ENCODE measurements at places on chromosomes 3 and 15. TPM values are rescaled to one million over a fixed set of nuclear protein-coding genes. Genes with fewer than 3 reads are reported as not detected.

IL20RB gene
- total RNA-seq = 1.2 TPM

DNA sequence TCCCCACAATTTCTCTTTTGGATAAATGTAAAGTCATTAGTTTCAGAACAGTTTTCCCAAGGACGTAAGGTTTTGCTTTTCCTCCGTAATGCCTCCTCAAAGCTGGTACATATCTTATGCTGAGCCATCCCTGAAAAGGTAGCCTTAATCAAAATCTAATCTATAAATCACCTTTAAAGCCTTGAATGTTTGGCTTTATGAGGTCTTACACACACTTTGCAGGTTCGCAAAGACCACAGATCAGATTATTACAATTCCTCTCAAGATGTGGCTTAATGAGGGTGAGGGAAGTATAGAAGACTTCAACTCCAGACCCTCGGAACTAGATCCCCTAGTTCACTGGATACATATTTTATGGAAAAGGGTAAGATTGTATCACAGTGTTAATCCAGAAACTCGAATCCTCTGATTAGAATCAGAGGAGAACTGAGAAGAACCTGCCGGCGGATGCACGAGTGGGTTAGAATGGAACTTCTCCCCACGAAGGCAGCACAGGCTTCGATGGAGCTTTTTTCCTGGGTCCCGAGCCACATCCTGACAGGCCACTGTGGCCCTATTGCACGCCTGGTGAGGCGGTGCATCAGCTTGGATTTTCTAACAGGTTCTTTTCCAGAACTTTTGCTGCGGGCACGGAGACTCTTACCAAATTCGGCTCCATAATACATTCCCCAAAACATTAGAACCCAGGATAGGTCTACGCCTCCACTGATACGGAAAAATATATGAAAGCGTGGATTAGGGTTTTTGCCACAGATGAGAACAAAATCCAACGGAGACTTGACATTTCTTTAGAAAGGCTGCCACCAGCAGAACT lies 1.2 kb downstream of the CTXND1 start:
- peak overlapping the region; percentile 76 for H3K27ac ChIP-seq
- peak overlapping the region; percentile 69 for H3K4me3 ChIP-seq
- H3K4me1 ChIP-seq = no peaks in the 10 kb centered on the region
- H3K27me3 ChIP-seq = peaks cover 47% of the 10 kb centered on the region
- DNase-seq = no peak

DNA sequence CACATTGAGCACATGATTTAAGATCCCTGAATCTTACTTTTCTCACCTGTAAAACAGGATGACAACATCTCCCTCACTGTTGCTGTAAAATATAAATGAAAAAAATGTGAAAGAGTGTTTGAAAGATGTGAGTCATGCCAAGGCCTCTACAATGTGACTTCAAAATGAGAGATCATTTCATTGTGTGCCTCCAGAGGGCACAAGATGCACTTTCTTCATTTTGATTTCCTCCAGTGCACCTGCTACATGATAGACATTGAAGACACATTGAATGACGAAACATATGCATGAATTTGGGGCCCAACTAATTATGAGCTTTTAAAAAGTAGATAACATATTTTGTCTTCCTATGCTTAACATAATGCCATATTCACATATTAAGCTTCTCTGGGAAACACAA lies 170.3 kb downstream of the MOBP start:
- no peaks in the 10 kb centered on the region for H3K36me3 ChIP-seq
- H3K27me3 ChIP-seq = no peaks in the 10 kb centered on the region
- H3K4me1 ChIP-seq = peaks cover 6% of the 10 kb centered on the region
- H3K4me3 ChIP-seq = no peak overlapping the region
- no peak overlapping the region for H3K27ac ChIP-seq

DNA sequence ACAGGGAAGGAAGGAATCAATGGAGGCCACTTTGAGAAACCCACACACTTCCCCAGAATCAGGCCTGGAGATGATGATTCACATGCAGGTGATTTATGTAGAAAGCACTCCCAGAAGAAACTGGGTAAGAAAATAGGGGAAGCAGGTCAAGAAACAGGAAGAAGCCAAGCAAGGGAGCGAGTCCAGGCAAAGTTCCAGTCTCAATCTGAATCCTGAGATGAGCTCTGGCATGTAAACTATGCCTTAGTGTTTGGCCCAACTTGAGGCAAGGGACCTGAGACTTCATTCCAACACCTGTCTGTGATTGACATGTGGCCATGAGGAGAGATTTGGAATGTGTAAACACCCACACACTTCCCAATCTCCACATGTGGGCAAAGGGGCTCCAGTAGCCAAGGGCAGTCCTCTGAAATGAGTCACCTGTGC lies 61.6 kb upstream of the CTNNB1 start:
- H3K36me3 ChIP-seq = no peaks in the 10 kb centered on the region
- no peak overlapping the region for H3K4me3 ChIP-seq
- no peaks in the 10 kb centered on the region for H3K4me1 ChIP-seq
- H3K27me3 ChIP-seq = no peaks in the 10 kb centered on the region

COLQ gene
- total RNA-seq = 2.0 TPM

DNA sequence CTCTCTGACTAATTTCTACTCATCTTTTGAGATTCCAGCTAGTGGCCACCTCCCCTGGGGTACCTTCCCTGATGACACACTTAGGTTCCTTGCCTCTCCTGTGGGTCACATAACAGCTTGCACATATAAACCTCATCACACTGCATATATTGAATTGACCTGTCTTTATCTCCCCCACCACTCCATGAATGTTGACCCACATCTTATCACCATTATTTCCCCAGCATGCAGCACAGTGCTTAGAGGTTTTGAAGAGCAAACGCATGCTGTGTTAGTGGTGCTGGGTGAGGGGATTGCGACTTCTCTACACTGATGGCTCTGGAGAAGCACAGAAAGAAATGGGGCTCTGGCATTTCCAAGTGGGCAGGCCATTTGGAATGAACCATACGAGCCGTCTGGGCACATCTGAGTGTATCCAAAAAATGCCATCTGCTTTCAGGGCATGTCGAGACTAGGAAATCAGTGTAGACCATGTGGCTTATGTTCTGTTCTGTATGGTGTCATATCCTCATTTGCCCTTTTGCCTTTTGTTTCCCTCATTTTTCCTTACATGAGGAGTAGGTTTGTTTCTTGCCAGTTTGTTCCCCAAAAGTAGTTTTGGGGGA lies 333.2 kb upstream of the TRIM42 start:
- no peaks in the 10 kb centered on the region for H3K27me3 ChIP-seq
- no peak for DNase-seq
- no peak overlapping the region for H3K27ac ChIP-seq
- no peaks in the 10 kb centered on the region for H3K36me3 ChIP-seq
